ENCODE measurements at places on chromosomes 6 and 20.

- DNase-seq, result no peak
These were observed 25.1 kb downstream of the JAG1 start for GRCh38 chr20:10648651-10649050.

GRCh38 chr20:53760025-53760441 lies 166.4 kb upstream of the ZNF217 start:
- no peak for DNase-seq

- DNase-seq, result no peak
These were observed 15.7 kb downstream of the BRD2 start for GRCh38 chr6:32983964-32984621.

- no peak for DNase-seq
These were observed 17.6 kb downstream of the SYTL3 start for GRCh38 chr6:158667360-158667981.

- no peak for DNase-seq
These were observed 299.6 kb downstream of the TAF4 start for GRCh38 chr20:61765871-61766654.

DNA sequence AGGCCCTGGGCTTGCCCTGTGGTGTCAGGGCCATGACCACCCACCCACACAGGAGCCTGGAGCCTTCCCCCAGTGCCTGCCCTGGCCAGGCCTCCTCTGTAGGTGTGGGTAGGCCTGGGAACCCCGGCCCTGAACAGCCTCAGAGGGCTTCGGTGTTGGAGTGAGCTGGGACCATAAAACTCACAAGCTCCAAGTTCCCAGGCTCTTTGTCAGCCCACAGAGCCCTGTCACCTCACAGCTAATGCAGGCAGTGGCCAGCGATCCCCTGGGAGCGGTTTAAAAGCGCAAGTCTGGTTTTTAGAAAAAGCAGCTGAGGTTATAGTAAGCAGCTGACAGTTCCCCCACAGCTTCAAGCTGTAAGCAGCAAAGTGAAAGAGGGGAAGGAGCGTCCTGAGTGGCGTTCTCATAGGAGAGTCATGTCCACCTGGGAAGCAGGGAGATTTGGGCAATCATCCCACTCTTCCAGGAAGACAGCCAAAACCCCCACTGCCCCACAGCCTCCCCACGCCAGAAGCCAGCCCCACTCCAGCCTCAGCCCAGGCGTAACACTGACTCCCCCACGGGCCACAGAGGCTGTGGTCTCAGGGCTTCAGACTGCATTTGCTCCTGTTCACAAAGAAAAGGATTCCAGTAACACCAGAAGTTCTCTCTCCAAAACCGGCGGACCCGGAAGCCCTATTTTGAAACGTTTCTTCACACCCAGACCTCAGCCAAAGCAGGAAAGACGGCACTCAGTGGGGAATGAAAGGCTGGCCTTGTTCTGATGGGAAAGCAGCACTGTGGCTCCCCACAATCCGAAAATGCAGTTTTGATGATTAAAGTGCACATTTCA lies 34.3 kb upstream of the FOXC1 start:
- no peak for DNase-seq

DNA sequence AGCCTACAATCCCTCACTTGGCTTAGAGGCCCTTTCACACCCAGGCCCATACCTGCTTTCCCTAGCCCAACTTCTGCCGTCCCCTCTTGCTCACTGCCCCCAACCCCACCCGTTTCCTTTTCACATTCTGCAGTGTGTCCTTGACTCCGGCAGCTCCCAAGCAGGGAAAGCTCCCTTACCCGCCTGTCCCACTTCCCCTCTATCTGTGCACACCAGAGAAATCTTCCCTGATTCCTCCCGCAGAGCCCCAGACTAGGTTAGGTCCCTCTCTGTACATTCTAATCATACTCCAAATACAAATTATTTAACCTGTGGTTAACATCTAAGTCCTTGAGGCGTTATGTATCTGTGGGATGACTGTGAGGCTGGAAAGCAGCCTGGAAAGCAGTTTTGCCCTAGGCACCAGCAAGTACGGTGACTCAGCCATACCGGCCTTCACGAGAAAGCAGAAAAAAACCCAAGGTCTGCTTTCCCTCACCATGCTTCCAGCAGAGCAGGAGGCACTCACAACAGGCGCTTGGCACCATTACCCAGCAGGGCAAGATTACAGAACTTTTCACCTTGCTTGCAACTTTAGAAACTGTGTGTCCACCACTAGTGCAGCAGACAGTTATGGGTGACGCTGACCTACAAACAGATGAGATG lies 22.3 kb downstream of the ELOVL5 start:
- DNase-seq, result no peak

DNA sequence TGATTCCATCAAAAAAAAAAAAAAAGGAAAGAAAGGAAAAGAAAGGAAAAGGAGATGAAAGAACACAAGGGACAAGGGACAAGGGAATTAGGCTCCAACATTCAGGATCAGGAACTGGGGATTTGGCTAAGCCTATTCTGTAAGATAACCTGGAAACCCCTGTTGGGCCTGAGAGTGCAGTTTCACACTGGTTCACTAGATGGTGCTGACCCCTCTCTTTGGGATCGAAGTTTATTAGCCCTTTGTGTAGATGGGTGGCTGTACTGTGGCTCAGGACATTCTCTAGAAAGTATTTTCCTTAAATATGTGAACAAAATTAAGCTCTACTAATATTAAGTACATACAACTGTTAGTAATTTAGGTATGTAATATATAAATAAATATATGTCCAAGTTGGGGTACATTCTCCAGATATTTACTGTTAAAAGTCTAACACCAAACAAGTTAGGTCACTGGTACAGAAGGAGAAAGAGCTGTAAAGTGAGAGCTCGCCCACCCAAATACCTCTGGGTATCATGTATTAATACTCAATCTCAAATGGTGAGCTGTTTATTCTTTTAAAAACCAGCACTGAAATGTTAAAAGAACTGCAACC lies 6.3 kb downstream of the OR2A4 start:
- peak; percentile 2 for DNase-seq

DNA sequence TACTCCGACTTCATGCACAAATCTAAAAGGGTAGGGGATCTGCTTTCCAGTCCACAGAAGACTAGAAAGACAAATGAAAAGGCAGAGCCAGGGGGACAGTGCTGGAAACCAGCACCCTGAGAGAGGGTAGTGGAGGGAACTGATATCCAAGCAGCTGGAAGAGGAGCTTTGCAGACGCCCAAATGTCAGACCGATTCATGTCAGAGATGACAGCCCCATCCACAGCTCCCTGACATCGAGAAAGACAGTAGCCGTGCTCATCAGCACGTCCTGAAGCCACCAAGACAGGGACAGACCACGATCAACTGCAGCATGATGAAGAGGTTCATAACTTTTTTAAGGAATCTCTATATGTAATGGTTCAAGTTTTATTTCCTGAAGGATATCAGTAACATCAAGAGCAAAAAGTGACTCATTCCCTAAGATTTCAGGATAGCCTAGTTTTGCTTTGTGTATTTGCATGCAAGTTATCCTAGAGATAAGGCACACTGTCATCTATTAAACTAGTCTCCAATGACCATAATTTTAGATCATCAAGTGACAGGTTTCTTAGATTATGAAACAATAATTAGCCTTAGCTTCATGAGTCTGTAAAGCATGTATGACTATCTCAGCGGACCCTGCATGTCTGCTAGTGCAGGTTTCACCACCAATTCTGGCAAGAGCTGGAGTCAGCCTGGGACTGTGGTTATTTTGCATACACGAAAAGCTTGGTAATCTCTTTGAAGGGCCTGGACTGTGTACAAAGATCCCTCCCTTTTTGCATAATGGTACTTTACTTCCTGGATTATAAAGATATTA lies 43.0 kb downstream of the PRDM1 start:
- DNase-seq, result no peak
